Right ventricle myocardium inferior (tissue), 1 donor: ENCODE measurements at places on chromosomes 7 and 10. TPM values are rescaled to one million over a fixed set of nuclear protein-coding genes. Genes with fewer than 3 reads are reported as not detected.
A peak's percentile ranks its signal among the peaks of the same experiment; 100 is the strongest.

The MMRN2 gene
- total RNA-seq, result 35.8 TPM

The ZDHHC16 gene
- 19.1 TPM for total RNA-seq

The CALY gene
- not detected for total RNA-seq

The CYP2W1 gene
- total RNA-seq, result not detected

The HACD1 gene
- 157 TPM for total RNA-seq

DNA sequence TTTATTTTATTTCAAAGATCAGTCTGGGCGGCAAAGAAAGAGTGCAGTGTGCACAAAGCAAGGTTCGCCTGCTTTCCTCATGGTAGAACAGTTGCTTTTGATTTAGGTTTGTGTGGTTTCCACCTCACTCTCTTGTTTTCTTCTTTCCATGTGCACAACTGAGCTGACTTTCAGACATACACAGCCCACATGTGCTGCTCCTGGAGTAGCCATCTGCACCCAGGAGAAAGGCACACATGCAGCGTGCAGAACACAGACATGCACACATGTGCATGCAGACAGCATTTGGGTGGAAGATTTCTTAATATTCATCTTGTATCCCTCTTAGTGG lies 302.1 kb downstream of the FZD1 start:
- DNase-seq, result no peak

- no peak for DNase-seq
Measured at GRCh38 chr7:124930655-124931597, 1.3 kb upstream of the POT1 start.

DNA sequence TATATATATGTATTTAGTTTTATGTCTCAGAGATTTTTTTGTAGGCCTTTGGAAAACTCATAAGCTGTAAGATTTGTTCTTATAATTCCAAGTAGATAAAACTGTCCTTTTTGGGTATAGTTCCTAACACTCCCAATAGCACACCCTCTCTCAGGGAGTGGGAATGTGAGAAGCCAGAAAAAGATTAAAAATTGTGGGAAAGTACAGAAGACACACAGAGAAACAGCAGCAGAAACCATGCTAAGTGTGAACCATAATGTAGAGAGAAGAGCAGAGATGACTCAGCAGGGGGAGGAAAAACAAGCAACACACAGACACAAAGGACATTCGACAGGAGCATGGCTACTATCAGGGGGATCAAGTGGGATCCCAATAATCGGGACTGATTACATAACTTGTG lies 401.6 kb downstream of the MAGI2 start:
- no peak for DNase-seq

GRCh38 chr10:92150823-92151222 lies 140.1 kb downstream of the CPEB3 start:
- DNase-seq, result no peak

GRCh38 chr7:138299066-138299465 lies 161.0 kb upstream of the TRIM24 start:
- DNase-seq, result no peak

DNA sequence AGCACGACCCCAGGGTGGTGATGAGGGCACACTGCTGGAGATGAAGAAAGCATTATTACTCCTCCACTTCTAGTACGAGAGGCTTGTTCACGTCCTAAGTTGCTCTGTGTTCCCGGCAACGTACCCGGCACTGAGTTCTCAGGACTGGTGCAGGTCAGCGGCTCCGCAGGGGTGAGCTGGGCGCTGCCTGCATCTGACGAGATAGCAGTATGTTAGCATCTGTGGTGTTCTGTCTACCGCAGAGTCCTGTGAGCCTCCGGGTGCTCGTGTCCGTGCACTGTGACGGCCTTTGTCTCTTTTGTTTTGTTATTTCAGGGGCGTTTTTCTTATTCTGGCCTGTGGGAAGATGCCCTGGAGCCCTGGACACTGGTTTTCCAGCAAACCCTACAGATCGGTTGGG lies 507.8 kb downstream of the DNAJB6 start:
- DNase-seq, result no peak

GRCh38 chr10:103492655-103493261 lies 747 bp upstream of the NEURL1 start:
- DNase-seq, result no peak

- DNase-seq, result no peak
Measured at GRCh38 chr10:71343392-71343773, 24.3 kb downstream of the SLC29A3 start.

- DNase-seq, result no peak
Measured at GRCh38 chr10:90738885-90739284, 119.0 kb downstream of the HTR7 start.

GRCh38 chr7:150737265-150738055 lies at the start of gene GIMAP5:
GIMAP5 (plus strand) TSS chr7:150737418; CDS start chr7:150740885, 3,467 bp downstream.
- DNase-seq, result no peak

DNA sequence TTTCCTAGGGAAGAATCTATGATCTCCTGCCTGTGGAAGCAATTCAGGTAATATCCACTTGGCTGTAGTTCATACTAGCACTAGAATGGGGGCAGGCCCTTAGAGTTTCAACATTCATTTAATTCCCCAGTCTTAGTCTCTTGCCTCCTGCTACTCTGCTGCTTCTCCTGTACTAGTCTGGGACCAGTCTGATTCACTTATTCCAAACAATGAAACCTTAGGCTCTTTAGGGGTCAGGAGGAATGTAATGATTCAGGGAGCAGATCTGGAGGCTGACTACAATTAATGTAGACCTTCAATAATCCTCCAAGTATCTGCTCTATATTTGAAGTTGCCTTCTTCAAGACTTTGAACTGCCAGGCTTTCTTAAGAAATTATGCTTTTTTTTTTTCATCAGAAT lies 101.8 kb downstream of the GNAT3 start:
- DNase-seq, result no peak

DNA sequence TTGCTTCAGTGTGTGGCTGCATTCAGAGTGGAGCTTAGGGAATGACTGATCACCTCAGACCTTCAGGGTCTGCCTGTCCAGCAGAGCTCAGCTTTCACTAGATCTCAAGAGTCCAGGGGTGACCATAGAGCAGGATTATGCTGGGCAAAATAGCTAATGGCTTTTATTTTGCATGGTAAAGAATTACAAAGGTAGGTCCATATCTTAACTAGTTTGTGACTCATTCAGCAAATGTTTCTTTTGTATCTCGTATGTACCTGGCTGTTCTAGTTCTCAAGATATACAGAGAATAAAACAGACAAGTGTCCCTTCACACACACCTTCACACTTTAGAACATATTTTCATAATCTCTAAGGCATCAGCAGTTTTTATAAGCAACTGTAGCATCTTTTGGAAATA lies 180.5 kb downstream of the DYNC1I1 start:
- no peak for DNase-seq

DNA sequence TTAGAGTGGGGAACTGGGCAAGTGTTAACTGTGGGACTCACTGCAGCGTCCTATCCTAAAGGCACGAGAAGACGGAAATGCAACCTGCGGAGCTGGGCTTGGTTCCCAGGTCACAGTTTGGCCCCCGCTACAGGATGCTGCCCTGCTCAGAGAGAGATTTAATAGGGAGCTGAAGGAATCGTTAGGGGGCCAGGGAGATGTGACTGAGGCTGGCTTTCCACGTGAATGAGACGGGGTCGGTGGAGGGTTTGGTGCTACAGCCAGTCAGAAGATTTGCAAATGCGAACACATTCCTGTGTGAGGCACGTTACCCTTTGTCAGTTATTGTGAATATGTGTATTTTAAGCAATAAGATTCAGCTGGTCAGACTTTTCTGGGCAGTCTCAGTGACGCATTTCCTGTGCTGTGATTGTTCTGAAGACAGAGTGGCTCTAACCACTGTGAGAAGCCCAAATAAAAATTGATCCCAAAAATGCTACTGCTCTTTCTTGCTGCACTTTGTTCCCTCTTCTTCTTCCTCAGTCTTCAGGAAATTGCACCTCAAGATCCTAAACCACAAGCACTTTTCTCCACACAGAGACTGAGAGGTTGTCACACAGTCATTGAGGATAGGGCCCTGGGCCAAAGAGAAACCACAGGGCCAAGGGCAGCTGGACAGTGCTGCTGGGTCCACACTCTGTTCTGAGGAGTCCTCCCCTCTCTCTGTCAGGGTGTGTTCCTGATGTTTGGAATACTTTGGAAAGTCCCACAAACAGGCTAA lies 21.2 kb downstream of the CYP17A1 start:
- DNase-seq, result peak; percentile 81
